T follicular helper cell (primary cell): ENCODE measurements at places on chromosomes 11 and 22.

DNA sequence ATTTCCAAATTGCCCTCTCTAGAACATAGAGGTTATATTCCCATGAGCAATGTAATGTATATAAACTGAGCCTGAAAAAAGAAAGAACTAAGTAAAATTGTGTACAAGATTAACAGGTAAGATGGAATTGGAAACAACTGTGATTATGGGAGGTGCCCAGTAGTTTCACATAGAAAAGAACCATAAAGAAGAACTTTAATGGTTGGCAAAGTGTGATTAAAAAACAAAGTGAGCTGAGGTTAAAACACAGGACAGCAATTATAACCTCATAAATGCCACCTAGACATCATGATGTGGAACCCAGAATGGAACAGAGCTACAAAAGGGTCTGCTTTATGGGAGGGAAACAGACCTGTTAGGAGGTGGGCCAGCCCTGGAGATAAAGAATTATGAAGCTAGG is 58.6 kb downstream of the CYB5R2 start:
- no peak for DNase-seq

- DNase-seq = no peak
Measured at GRCh38 chr11:128226106-128226716, 361.1 kb downstream of the ETS1 start.

- DNase-seq = no peak
Measured at GRCh38 chr11:27354359-27354965, 8.6 kb downstream of the CCDC34 start.

GRCh38 chr11:14435717-14436512 is 63.7 kb downstream of the COPB1 start:
- DNase-seq = no peak

DNA sequence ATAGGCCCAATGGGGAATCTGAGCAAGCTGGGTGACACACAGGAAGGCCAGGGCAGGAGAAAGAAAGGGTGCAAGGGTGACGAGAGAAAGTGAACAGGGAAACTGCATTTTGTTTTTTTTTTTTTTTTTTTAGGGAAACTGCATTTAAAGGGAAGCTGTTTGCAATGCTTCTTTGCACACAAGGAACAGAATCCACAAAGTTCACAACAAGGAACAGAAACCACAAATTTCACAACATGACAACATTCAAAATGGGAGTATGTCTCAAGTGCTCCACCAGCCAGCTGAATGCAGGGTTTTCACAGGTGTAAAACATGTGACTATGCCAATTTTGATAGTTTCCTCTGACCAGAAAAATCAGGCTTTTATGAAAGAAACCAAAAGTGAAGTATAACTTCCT is 6.8 kb upstream of the PLAAT3 start:
- no peak for DNase-seq

DNA sequence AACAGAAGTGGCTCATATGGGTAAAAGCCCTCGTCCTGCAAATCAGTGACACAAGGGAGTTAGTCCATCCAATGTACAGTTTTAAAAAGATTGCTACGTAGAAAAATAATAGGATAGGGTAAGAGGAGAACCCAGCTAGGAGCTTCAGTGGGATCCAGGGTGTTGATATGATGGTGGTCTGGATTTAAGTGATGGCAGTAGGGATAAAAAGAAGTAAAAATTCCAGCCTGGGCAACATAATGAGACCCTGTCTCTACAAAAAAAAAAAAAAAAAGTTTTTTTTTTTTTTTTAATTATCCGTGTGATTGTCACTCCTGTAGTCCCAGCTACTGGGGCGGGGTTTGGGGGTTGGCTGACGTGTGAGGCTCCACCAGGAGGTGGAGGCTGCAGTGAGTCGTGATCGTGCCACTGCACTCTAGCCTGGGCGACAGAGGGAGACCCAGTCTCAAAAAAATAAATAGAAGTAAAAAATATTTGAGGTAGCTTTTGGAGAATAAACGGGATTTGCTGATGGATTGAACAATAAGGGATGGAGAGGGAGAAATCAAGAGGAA is 7.0 kb upstream of the L3MBTL2 start:
- peak; percentile 37 for DNase-seq

- DNase-seq = no peak
Measured at GRCh38 chr22:46951973-46952372, 189.5 kb downstream of the TBC1D22A start.

- DNase-seq = no peak
Measured at GRCh38 chr11:80239217-80239616, 798.4 kb upstream of the TENM4 start.

GRCh38 chr22:45904236-45904635 is 72.7 kb downstream of the WNT7B start:
- DNase-seq = no peak

DNA sequence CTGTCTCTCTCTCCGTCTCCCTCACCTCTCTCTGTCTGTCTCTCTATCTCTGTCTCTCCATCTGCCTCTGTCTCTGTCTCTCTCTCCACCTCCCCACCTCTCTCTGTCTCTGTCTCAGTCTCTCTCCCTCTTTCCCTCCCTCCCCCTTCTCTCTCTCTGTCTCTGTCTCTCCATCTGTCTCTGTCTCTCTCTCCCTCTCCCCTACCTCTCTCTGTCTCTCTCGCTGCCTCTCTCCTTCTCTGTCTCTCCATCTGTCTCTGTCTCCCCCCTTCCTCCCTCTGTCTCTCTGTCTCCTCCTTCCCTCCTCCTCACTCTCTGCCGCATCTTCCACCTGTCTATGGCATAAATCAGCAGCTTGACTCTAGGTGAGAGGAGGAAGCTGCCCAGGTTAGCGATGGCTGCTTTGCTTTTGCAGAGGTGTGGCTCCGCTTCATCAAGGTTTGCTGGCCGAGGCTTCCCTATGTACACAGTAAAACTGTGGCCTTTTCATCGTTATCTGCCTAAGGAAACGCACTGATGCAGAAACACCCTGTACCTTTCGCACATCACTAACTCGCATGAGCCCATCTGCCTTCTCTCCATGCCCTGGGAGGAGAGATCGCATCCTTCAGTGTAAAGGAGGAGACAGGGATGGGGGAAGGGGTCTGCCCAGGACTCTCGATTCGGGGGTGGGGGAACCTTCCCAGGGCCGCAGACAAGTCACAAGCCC is 44.5 kb downstream of the ANO1 start:
- DNase-seq = no peak

DNA sequence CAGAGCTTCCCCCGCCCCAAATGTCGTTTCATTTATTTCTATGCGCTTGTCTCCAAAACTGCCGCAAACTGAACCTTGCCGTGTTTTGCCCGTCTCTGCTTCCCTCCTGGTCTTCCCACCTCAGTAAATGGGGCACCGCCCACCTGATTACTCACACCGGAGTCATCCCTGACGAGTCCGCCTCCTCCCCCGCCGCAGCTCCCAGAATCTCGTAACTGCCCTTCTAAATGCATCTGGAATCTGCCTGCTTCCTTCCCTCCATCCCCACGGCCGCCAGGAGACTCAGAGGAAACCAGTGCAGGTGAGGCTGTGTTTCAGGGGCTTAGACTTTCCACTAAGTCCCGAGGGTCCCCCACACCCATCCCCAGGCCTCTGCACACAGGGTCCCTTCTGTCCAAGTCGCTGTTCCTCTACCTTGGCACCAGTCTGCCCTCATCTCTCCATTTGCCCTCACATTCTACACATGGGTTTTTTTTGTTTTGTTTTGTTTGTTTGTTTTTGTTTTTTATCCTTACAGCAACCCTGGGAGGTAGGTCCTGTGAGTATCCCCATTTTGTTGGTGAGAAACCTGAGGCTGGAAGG is 62.6 kb upstream of the PHF21B start:
- DNase-seq = no peak

DNA sequence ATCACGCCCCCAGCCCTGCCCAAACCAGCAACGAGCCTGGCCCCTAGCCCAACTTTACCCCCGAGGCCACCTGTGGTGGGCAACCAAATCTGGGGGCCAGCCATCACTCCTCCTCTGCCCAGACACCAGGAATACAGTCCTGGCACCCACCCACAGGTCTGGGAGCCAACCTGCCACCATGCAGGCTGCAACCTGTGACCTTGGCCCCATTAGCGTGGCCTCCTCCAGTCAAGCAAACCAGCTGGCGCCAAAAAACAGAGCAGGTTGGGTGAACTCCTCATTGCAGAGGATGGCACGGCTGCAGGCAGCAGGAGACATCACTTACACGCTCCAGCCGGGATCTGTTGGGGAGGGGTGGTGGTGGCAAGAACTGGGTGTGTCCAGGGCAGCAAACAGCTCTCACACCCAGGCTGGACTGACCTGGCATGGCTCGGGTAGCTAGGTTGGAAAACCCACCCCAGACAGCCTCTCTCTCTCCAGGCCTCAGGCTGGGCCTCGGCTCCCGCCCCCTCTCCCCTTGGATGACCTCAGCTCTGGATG is 65.5 kb upstream of the TCF20 start:
- DNase-seq = no peak
